Anterior cingulate cortex (tissue), 58 donors: ENCODE measurements at places on chromosomes 16 and 17.
A peak's percentile ranks its signal among the peaks of the same experiment; 100 is the strongest.

- peak; percentile 88 for DNase-seq
Measured at GRCh38 chr17:29219378-29220047, 27.1 kb upstream of the CRYBA1 start.

- DNase-seq, result no peak
Measured at GRCh38 chr16:2854700-2855309, 3.2 kb downstream of the PRSS22 start.

- no peak for DNase-seq
Measured at GRCh38 chr17:8441690-8442089, 6.0 kb downstream of the NDEL1 start.

- DNase-seq, result no peak
Measured at GRCh38 chr16:30079480-30079879, 3.7 kb downstream of the PPP4C start.

DNA sequence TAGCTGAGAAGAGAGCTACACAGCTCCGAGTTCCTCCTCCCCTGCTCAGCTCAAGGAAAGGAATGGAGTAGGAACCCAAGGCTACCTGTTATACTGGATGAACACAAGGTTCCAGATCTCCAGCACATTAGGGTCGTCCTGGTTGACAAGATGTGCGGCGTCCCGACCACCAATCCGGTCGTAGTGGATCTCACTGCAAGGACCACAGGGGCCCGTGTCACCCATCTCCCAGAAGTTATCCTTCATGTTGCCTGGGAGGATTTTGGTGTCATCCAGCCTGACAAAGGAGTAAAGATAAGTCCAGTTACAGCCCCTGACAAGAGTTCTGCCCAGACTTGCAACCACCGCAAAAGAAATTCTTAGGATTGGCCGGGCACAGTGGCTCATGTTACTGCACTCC lies 17.6 kb downstream of the AARS1 start:
- no peak for DNase-seq

DNA sequence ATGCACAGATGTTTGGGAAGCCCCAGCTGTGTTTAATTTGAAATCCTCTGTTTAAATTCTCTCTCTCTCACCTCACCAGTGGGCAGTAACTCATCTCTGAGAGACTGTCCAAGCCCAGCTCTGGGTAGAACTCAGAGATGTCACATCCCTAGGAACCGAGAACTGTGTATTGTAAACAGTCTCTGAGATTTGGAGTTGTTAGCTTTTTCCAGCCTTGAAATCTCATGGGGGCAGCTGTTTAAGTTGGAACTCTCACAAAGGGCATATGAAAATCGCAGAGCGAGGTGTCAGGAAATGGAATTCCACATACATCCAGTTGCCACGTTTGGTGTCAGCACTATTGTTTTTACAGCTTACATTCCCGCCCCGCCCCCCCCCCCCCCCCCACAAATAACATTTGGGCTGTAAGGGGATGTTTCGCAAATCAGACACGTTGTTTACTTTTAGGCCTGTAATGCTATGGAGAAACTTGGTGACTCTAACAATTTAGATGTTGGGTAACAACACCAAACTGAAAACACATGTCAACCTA lies 34.3 kb downstream of the VPS35L start:
- DNase-seq, result no peak

DNA sequence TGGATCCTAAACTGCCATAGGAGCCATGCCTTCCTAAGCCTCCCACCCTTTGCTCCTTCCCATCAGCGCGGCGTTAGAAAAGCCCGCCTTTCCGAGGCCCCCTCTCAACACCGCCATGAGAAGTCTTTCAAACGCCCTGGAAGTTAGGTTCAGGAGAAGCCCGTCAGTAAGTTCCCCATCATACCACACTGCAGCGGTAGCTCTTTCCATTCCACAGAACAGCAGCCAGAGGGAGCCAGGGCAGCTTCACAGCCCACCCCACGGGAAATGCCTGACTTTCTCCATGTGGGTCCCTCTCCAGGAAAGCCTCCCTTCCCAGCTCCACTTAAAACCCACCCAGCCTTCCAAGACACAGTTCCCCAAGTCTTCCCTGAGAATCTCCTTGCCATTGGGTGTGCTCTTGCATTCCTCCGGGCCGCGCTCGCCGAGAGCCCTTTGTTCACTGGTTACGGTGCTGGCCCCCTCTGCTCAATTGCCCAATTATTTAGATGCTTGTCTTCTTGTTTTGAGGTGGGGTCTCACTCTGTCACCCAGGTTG lies 28.7 kb downstream of the KIAA0513 start:
- DNase-seq, result no peak

GRCh38 chr17:82429824-82430223 lies 11.4 kb upstream of the OGFOD3 start:
- no peak for DNase-seq

GRCh38 chr16:87017371-87018012 lies 299.7 kb downstream of the C16orf95 start:
- no peak for DNase-seq

DNA sequence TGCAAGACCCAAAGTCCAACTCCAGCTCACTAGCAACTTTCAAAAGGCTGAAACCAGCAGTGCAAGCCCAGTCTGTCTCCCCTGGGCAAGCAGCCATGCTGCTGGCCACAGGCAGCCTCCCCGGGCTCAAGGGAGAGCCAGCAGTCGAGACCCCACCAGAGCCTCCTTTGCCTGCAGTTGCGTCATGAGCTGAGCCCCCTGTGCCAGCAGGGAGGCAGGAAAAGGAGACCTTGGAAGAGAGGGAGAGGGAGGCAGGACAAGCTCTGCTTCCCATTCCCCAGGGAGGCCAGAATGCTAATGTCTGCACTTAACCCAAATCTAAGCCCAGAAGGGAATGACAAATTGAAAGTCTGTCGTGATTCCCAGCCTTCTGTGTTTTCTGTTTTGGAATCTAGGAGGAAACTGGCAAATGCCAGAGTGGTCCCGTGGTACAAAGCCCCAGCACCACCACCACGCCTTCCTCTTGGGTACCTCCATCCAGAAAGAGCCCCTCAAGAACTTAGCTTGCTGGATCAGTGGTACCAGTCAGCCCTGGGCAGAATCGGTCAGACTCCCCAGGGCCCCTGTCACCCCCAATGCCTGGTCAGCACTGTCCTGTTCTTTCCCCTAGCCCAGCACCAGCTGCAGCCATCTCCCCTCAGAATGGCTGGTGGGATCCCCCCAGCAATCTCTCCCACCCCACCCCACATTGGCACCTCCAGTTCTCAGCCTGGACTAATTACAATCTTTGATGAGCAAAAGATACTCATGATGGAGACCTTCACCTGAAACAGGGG lies 99.3 kb upstream of the TNRC6C start:
- DNase-seq, result no peak

DNA sequence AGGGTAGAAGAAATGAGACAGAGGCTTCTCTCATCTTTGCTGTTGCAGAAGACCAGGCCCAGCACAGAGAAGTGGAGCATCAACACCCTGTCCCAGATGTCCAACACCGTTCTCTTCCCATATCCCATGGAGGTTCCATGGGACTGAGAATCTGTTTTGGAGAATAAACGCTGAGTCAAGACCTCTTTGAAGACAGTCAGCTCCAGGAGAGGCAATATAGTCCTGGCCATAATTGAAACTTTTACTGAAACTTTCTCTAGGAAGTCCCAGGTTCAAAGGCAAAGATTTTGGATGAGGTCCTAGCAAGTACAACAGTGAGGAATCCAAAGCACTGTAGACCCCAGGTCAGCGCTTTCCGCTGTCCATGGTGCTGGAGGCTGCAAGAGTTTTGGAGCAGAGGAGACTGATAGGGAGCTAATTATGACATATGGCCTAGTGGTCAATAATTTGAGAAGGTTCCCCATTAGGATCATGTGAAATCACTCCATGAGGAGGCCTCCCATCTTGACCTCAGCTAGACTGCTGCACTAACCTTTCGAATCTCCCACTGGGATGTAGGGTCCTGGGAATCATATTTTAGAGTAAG lies 36.0 kb downstream of the OSBPL7 start:
- no peak for DNase-seq

DNA sequence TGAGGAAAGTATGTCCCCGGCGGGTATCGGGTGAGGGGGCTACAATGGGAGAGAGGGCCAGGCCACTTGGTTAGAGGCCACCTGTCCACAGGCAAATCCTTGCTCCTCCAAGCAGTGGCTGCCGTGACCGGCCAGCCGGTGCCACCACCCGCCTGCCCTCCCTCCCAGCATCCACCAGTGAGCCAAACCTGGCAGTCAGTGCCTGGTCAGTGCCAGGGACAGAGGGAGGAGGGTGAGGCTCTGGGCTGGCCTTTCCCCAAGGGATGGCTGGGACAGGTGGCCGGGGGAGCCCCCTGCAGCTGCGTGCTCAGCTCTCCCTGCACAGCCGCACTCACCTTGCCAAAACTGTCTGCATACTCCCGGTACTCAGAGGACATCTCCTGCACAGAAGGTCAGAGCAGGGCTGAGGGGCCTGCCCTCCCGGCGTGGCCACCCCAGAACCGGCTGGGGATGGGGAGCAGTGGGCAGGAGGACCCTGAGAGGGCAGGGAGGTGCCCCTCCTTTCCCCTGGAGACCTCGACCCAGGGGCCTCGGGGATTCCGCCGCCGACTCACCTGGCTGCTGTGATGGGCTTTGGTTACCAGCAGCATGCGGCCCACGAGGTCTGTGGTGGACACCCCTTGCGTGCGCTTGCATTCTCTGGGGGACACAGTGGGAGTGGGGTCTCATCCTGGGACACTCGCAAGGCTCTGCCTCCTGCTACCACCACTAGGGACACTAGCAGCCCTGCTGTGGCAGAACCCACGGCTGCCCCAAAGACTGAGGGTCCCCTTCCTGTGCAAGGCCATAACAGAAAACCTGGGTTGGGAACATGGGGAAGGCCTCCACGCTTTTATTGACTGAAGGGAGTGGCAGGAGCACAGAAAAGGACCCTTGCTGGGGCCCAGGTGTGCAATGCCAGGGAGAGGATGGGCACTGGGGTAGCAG lies 3.7 kb downstream of the PCYT2 start:
- DNase-seq, result no peak

DNA sequence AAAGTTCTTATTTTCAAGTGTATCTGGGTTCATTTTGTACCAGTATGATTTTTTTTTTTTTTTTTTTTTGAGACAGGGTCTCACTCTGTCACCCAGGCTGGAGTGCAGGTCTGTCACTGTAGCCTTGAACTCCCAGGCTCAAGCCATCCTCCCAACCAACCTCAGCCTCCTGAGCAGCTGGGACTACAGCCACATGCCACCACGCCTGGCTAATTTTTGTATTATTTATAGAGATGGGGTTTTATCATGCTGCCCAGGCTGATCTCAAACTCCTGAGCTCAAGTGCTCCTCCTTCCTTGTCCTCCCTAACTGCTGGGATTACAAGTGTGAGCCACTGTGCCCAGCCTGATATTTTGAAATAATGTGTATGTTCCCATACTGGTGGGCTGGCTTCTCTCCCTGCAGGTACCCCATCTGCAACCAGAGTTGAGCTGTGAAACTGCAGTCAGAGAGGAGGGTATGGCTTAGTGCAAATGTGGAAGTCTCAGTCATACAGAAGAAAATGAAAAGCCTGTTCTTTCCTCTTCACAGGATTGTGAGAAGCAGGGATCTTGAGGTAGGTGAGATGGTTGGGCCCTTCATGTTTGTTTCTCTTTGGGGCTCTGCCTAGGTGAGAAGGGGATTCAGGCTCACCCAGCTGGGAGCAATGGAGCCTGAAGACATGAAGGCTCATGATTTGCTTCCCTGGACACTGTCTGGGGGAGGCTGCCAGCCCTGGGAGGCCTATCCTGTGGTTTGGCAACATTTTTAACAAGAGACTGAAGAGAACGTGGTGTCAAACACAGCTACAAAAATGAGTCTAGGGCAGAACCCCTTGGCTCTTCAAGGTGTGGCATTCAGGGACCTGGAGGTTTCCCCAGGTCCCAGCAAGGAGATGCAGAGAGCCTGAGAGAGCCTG lies 41.3 kb upstream of the SIAH1 start:
- DNase-seq, result no peak

DNA sequence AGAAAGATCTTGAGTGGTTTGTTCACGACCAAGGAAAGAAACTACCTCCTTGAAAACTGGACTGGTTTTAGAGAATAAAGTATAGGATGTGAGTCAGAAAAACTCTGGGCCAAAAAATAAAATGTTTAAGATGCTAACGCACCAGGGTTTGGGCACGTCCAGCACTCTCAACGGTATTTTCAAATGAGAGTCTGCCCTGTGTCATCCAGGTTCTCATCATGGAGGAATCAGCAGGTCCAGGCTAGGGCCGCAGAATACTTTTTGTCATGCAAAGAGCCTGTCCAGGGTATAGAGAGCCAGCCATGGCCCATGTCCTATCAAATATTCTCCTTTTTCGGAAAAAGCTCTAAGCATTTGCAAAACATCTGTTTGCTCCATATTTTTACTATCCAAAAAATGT lies 2.4 kb downstream of the NXN start:
- no peak for DNase-seq

DNA sequence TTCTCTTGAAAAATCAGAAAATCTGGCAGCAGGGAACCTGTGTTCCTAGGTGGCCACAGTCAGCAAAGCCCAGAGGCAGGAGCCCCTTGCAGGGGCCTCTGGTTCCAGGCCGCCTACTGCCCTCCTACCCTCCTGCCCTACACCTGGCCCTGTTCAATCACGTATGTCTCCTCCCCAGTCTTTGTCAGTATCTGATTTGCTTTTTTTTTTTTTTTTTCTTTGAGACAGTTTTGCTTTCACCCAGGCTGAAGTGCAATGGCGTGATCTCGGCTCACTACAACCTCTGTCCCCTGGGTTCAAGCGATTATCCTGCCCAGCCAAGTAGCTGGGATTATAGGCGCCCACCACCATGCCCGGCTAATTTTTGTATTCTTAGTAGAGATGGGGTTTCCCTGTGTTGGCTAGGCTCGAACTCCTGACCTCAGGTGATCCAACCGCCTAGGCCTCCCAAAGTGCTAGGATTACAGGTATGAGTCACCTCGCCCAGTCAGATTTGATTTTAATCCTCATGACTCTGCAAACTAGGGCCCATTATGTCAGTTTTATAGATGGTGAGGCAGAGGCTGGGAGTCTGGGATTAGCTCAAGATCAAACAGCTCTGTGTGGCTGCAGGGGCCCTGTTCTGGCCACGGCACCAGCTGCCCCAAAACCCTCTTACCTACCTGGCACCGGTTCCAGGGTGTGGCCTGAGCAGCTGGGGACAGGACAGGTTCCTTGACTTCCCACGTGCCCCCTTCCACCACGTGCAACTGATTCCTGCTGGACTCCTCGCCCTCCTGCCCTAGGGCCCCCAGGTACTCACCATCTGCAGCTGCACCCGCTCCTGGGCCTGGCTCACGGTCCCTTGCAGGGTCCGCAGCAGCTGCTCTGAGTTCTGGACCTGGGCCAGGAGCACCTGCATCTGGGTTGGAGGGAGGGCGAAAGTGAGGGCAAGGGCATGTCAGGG lies 14.7 kb downstream of the RABEP2 start:
- no peak for DNase-seq

GRCh38 chr16:19809121-19809635 lies 75.5 kb downstream of the GPRC5B start:
- no peak for DNase-seq

DNA sequence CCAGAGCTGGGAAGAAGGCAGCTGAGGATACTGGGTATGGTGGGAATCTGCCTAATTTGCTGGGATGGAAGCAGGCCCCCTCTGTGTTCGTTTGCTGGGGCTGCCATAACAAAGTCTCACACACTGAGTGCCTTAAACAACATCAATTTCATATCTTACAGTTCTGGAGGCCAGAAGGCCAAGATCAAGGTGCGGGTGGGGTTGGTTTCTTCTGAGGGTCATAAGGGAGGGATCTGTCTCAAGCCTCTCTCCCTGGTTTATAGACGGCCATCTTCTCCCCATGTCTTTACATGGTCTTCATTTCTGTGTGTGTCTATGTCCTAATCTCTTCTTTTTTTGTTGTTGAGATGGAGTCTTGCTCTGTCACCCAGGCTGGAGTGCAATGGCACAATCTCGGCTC lies 35.8 kb downstream of the GDE1 start:
- DNase-seq, result no peak

- no peak for DNase-seq
Measured at GRCh38 chr16:35598696-35599332, 2139.4 kb downstream of the TP53TG3F start.
